Stimulated activated naive B cell treated with anti-CD40 and anti-IgM and Interleukin-4, amounts not matched to agents 10 μg/mL and 1 μg/mL and 100 μg/mL, for 72 hours (primary cell): ENCODE measurements at places on chromosomes 2 and 18.

DNA sequence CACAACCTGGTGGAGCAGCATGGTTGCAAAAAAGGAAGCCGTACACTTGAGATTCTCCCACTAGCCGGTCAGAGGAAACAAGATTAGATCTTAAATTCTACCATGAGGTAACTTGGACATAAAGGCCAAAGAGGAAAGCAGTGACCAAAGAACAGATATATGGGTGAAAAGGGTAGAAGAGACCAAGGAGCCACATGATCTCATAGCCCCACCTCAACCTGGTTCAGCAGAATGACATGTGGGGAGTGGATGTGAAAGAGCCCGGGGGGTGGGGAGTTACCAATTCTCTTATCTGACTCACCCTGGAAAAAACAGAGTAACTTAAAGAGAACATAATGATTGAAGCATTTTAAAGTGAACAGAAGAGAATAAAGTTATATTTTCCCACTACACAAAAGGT lies 683.0 kb downstream of the DSC3 start:
- H3K36me3 ChIP-seq, result no peaks in the 10 kb centered on the region
- no peak for DNase-seq
- no peaks in the 10 kb centered on the region for H3K4me1 ChIP-seq
- no peak overlapping the region for H3K27ac ChIP-seq
- H3K4me3 ChIP-seq, result no peak overlapping the region

GRCh38 chr2:85755122-85756027 lies 1.6 kb downstream of the ATOH8 start:
- H3K4me3 ChIP-seq, result peak overlapping the region; percentile 92
- peak overlapping the region; percentile 74 for H3K27ac ChIP-seq
- peaks cover 23% of the 10 kb centered on the region for H3K4me1 ChIP-seq
- peaks cover under 1% of the 10 kb centered on the region for H3K36me3 ChIP-seq
- H3K27me3 ChIP-seq, result peaks cover 81% of the 10 kb centered on the region

DNA sequence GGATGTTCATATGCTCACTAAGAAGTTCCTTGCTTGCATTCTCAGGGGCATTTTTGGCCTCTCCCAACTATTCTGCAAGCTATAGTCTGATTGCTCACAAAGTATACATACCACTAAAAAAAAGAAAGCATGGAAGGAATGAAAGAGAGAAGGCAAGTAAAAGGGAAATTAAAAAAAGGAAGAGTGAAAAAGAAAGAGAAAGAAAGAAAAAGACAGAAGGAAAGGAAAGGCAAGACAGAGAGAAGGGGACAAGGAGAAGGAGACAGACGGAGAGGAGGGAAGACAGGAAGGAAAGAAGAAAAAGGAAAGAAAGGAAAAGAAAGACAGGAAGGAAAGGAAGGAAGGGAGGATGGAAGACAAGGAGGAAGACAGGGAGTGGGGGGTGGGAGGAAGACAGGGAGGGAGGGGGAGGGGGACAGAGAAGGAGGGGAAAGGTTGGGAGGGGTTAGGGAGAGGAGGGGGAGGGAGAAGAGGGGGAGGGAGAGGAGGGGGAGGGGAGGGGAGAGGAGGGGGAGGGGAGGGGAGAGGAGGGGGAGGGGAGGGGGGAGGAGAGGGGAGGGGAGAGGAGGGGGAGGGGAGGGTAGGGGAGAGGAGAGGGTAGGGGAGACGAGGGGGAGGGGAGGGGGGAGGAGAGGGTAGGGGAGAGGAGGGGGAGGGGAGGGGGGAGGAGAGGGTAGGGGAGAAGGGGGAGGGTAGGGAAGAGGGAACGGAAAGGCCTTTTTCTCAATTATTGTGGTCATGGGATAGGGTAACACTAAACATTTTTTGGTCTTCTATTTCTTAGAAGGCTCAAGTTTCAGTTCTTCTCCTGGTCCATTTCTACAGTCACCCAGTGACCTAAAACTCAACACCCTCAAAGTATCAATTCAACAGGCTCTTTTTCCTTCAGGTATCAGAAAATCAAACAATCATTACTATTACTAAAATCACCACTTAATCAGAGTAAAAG lies 50.7 kb downstream of the CERKL start:
- H3K4me1 ChIP-seq, result peaks cover 10% of the 10 kb centered on the region
- no peak overlapping the region for H3K4me3 ChIP-seq
- H3K27ac ChIP-seq, result no peak overlapping the region
- peaks cover 7% of the 10 kb centered on the region for H3K27me3 ChIP-seq
- no peak for DNase-seq

- H3K4me3 ChIP-seq, result peak overlapping the region; percentile 78
- peak overlapping the region; percentile 91 for H3K27ac ChIP-seq
- DNase-seq, result peak; percentile 81
- H3K27me3 ChIP-seq, result peaks cover 7% of the 10 kb centered on the region
- peaks cover 3% of the 10 kb centered on the region for H3K36me3 ChIP-seq
Observed at GRCh38 chr2:231545105-231545902, 15.1 kb upstream of the NMUR1 start.

DNA sequence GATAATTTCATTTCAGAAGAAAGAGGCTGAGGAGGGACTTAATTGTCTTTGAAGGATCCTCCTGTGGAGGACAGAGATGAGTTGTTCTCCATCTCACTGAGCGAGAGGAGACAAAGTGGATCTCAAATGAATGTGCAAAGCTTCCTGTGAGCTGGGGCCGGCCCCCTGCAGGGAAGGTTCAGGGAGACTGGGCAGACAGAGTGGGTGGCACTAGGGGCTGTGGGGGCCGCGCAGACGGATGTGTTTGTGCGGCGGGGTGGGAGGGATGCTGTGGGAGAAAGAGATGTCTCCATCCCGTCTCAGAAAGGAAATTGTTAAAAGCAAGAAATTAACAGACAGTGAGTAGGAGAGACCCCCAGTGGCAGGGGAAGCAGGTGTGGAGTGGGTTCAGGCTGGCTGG lies 29.1 kb downstream of the KLHL29 start:
- H3K27me3 ChIP-seq, result peaks cover 28% of the 10 kb centered on the region
- no peak for DNase-seq
- H3K4me1 ChIP-seq, result no peaks in the 10 kb centered on the region
- H3K36me3 ChIP-seq, result no peaks in the 10 kb centered on the region
